Activated CD8-positive, alpha-beta memory T cell treated with anti-CD3 and anti-CD28 coated beads for 4 hours (primary cell): ENCODE measurements at places on chromosomes 12 and 14.

GRCh38 chr14:76644855-76645518, 116.3 kb upstream of the VASH1 start:
- no peak for DNase-seq

DNA sequence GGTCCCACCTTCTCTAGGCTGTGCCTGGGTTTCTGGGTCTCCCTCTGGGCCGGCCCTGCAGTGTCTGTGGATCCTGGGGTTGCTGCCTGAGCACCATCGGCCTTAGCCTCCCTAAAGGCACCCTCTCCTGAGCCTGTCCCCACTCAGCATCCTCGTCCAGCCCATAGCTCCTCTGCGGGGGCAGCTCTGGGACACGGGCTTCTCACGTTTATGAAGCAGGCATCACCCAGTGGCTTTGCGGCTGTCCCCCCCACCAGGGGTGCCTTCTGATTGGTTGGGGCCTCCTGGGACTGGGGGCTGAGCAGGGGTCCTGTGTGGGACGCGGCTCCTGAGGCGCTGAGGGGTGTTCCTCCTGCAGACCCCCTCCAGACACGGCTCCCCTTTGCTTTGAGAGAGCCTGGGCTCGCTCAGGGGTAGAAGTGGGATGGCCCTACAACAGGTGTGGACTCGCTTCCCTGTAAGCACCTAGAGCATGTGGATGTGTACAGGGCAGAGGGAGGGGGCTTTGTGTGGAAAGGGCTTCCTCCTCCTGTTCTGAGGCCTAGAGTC, 10.7 kb downstream of the ULK1 start:
- DNase-seq, result no peak

GRCh38 chr12:1827826-1828805, 7.8 kb downstream of the LRTM2 start:
- DNase-seq, result no peak

DNA sequence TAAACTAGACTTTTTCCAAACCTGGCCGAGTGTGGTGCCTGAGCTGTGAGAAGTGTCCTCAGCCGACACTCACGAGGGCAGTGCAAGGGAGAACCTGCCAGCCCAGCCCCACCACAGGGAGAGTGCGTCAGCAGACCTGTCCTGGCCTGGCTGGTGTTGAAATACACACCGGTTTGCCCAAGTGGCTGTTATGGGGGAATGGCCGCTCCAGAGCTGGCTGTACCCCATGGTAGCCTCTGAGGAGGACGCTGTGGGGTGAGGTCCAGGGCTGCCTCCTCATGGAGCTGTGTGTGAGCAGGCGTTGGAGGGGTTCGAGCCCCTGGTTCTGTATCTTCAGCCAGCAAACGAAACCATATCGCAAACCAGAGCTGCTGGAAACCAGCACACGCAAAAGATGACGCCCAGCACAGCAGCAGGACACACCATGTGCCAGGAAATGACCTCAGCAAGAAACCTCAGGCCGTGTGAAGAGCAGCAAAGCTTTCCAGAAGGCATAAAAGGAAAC, 9.4 kb downstream of the ANKRD9 start:
- DNase-seq, result no peak

- no peak for DNase-seq
Observed at GRCh38 chr12:19978193-19978592, 390.1 kb upstream of the PDE3A start.

GRCh38 chr14:77880056-77880455, 80.1 kb downstream of the ADCK1 start:
- no peak for DNase-seq
